ENCODE measurements at places on chromosomes 6 and 20.

DNA sequence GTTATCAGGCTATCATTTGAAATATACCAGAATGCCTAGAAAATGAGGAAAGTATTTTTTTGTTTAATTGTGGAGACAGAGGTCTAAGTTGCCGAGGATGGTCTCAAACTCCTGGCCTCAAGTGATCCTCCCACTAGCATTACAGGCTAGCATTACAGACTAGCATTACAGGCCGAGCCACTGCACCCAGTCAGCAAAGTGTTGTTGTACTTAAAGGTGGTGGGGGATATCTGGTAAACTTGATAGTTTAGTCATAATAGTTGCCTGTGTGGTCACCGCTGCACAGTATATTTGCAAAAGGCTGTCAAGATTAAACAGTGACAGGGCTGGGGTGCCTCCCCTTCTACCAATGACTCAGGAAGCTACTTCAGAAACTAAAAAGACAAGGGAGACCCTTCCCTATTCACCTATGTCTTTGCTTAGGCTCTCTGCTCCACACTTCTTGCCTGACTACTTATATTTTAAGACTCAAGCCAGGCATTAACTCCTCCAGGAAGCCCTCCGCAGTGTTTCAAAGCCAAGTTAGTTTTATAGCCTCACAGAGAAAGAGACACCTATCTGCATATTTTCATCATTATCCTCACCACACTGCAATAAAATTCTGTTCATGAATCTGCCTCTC lies 3.1 kb upstream of the AKIRIN2 start:
- DNase-seq, result no peak

GRCh38 chr20:63402181-63402859 lies 41.2 kb upstream of the CHRNA4 start:
- no peak for DNase-seq

GRCh38 chr6:4351520-4352321 lies 216.3 kb upstream of the ECI2 start:
- no peak for DNase-seq

DNA sequence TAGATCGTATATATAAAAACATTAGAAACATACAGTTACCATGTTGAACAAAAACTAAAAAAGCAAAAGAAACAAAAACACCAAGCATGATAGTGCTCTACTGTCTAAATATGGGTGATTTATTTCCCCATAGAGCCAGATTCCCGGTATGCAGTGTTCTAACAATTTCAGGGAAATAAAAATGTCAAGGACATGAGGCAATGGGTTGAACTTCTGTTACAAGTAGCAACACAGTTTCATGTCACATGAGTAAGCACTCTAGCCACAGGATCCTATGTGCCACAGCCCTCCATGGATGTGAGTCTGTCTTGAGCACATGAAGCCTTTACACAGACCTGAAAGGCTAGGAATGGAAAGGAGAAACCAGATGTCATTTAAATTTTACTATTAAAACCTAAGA lies 96.0 kb downstream of the MAP3K5 start:
- peak; percentile 24 for DNase-seq

DNA sequence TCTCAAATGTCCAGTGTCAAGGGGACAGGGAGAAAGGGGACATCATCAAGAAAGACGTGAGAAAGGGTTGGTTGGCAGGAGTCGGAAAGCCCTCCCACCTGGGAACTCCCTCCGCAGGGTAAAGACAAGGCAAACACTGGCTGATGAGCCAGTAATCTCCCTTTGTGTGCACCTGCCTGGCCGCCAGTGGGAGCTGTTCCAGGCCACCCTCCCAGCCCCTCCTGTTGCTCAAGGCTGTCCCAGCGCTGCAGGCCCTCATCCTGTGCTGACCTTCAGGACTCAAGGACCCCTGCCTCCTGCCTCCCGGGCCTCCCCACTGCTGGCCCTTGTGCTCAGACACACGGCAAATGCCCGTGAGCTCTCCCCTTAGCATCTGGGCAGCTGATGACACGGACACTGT lies 7.4 kb downstream of the FRMD1 start:
- peak; percentile 7 for DNase-seq

- no peak for DNase-seq
These were observed 11.5 kb downstream of the RNF217 start for GRCh38 chr6:124973780-124974179.

- no peak for DNase-seq
These were observed 389.6 kb upstream of the JAG1 start for GRCh38 chr20:11063444-11063843.

- DNase-seq, result no peak
These were observed 97.2 kb upstream of the HDAC2 start for GRCh38 chr6:114068116-114068515.

DNA sequence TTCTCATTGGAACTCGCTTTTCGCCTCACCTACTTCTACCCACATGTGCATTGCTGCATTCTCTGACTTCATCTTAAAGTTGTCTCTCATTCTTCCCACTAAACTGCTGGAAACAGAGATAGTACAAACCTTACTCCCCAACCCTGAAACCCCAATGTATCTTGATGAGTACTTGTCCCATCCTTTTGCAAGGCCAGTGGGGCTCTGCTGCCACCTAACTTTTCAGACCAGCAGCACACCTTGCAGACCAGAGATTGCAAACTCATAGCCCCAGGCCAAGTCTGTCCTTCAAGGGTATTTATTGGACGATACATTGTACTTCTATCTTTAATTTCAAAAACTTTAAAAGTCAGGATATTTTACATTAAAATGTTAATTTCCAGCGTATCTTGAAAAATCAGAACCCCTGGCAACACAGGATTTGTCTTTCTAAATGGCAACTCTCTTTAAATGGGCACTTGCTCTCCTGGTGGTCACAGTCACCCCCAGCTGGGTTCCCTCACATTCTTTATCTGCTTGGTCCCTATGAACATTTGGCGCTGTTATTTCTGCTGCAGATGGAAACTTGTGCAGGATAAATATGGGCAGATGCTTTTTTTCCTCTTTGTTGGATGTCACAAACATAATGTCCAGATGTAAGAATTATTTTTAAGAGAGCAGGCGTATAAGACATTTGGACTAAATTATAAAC lies 83.9 kb downstream of the SOD2 start:
- no peak for DNase-seq

- no peak for DNase-seq
These were observed 197.6 kb upstream of the PMEPA1 start for GRCh38 chr20:57907131-57908000.

DNA sequence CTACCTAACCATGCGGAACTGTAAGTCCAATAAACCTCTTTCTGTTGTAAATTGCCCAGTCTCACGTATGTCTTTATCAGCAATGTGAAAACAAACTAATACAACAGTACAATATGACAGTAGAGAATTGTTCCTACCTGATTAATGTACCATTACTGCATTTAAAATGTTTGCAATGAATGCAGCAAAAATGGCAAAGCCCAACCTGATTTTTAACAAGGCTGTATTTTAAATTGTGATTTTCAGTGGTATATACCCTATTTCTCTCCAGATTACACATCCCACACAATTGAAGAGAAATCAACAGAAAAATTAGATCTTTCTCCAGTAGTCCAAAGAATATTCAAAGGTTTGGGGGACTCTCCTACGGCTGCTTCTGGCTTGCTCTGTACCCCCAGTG lies 3.3 kb upstream of the PCSK2 start:
- DNase-seq, result no peak

GRCh38 chr6:65819152-65819551 lies 112.1 kb upstream of the EYS start:
- no peak for DNase-seq

GRCh38 chr6:170235391-170236125 lies 55.3 kb downstream of the DLL1 start:
- no peak for DNase-seq

DNA sequence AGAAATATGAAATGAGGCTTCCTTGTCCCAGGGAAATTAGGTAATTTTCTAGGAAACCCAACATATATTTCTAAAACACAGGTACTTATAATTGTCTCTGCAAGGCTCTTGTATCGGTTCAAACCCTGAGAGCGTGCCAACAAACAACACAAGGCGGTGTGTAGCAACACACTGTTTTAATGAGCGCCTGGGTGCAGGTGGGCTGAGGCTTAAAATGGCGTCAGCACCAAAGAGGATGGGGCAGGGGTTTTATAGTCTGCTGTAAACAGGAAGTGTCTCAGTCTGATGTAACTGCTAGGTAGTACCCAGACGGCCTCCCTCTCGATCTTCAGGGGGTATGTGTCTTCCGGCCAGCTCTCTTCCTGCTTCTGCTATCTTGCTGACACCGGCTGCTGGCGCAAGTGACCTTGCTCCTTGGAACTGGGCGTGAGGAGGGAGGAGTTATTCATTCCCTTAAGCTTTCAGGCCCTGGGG lies 69.7 kb downstream of the EPB41L2 start:
- DNase-seq, result no peak

DNA sequence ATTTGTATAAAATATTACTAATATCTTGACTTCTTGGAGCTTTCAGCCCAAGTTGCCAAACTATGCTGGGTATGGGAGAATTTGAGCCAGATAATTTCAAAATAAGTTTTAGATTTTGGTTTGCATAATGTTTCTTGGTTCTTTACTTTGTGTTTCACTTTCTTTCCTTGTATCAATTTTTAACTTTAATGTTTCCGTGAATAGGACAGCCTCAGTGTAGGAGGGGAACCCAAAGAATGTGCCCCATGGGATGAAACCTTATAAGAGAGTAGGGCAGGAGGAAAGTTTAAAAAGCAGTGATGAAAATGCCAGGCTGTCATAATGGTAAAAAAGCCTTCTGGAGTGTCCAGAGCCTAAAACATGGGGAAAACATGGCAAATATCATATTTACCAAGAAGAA lies 252.4 kb upstream of the IRAK1BP1 start:
- no peak for DNase-seq

- no peak for DNase-seq
These were observed 28.4 kb downstream of the PRDM1 start for GRCh38 chr6:106114492-106114891.

- DNase-seq, result no peak
These were observed 348.0 kb downstream of the CDH4 start for GRCh38 chr20:61600016-61600415.

- DNase-seq, result no peak
These were observed 437.1 kb downstream of the PHF3 start for GRCh38 chr6:64072686-64073085.

- DNase-seq, result no peak
These were observed 90.3 kb upstream of the NXT1 start for GRCh38 chr20:23260181-23260840.

- DNase-seq, result peak; percentile 86
These were observed 668.2 kb upstream of the GJE1 start for GRCh38 chr6:141464490-141464889.

GRCh38 chr6:16768477-16768830 lies 7.2 kb upstream of the ATXN1 start:
- no peak for DNase-seq

DNA sequence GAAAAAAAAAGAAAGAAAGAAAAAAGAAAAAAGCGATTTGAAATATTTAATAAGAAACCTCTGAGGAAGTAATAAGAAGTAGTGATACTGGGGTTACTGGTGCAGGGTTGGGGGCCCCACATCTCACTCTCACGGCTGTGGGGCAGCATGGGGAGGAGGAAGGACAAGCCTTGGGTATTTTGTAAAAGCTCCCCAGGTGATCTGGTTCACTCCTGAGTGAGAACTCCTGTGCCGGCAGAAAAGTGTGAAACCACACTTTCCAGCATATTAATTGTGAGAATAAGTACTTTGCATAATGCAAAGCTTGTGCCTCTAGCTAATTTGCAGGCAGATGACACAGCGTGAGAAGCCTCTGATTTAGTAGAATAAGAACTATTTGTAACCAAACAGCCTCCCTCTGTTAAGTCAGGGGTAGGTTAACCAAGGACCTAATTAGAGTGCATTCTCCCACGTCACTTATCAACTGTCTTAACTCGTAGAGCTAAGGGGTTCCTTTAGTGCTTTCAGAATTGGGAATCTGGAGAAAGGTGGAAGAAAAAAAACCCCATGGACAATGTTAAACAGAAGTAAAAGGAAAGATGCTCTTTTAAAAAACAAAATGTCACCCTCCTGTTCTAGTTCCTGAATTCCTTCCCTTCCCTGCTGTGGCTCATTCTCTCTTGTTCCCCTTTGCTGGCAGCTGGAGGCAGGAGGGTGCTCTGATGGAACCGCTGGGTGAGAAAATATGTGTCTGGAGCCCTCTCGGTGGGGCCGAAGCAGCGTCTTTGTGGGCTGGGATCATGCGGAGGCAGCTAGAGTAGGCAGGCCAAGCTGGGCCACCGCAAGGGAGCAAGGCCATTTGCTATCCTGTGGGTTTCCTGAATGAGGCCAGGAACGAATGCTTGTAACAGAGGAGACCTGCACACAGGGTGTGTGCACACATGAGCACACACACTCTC lies 108.7 kb downstream of the FYN start:
- DNase-seq, result no peak

- DNase-seq, result no peak
These were observed 241.8 kb downstream of the ADGRG6 start for GRCh38 chr6:142543606-142544005.

- DNase-seq, result no peak
These were observed 37.9 kb downstream of the PLG start for GRCh38 chr6:160739955-160740354.

DNA sequence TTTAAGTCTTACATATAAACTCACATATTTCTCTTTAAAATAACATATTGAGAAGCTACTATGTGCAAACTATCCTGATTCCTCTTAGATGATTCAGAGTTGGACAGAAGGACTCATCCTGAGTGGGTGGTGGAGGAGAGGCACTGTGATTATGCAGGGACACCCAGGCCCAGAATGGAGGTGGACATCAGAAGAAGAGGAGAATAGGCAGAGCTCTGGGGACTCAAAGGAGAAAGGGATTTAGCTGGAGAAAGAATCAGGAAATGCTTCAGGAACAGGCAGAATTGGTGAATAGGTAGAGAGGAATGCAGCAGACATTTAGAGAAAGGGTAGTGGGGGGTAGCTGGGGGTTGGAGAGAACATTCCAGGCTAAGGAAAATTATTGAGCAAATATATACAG lies 17.4 kb downstream of the RCAN2 start:
- DNase-seq, result no peak

DNA sequence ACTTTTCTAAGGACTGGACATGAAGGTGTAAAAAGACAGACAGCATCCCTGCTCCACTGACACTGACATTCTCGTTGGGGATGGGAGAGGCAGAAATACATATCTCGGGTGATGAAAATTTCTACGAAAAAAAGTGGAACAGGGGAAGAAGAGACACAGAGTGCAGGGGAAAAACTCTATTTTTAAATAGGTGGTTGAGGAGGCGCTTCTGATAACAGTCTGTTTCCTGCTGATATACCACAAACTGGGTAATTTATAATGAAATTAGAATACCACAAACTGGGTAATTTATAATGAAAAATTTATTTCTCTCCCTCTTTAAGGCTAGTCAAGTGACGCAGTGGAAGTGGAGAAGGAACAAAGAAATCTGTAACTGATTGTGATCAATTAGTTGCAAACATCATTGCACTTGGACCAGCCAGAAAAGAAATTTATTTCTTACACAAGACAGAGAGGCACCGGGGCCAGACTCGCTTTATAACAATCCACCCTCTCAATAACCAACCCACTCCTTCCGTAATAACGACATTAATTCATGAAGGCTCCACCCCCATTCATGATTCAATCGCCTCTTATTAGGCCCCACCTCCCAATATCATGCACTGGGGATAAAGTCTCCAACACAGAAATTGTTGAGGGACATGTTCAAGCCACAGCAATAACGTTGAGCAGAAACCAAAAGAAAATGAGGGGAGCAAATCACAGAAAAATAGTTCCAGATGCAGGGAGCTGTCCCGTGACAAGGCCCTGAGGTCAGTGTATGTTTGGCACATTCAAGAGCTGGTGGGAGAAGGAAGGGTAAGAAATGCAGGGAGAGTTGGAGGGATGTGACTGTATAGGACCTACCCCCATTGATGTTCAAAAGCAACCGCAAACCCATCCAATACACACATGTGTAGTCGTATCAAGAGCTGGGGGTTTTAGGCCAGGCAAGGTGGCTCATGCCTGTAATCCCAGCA lies 6.6 kb upstream of the SRSF6 start:
- DNase-seq, result no peak
